Activated B cell treated with CpG ODN at 0.5 μM for 24 hours (primary cell): ENCODE measurements at places on chromosomes 13 and 19. TPM values are rescaled to one million over a fixed set of nuclear protein-coding genes. Genes with fewer than 3 reads are reported as not detected.
A peak's percentile ranks its signal among the peaks of the same experiment; 100 is the strongest.

The LIG1 gene
- 41.8 and 42.9 TPM in 2 replicates for total RNA-seq

The LSR gene
- 16.4 and 18.0 TPM in 2 replicates for total RNA-seq

The ZNF541 gene
- not detected in 2 replicates for total RNA-seq

The EEF1AKMT1 gene
- total RNA-seq: 3.9 and 7.4 TPM in 2 replicates

The CFAP97D2 gene
- total RNA-seq: not detected in 2 replicates

The SNRNP70 gene
- total RNA-seq: 268 and 298 TPM in 2 replicates

The OR7C1 gene
- not detected in 2 replicates for total RNA-seq

The MUC16 gene
- 0.15 and 0.16 TPM in 2 replicates for total RNA-seq

- H3K4me1 ChIP-seq: peaks cover 25% of the 10 kb centered on the region
- H3K4me3 ChIP-seq: peak overlapping the region; percentile 28
- H3K36me3 ChIP-seq: peaks cover 37% of the 10 kb centered on the region
- H3K27ac ChIP-seq: no peak overlapping the region
These were observed 2.0 kb downstream of the GGN start for GRCh38 chr19:38385804-38386257.

- peaks cover 30% of the 10 kb centered on the region for H3K4me1 ChIP-seq
- DNase-seq: no peak
- H3K27ac ChIP-seq: peak overlapping the region; percentile 81
- H3K4me3 ChIP-seq: peak overlapping the region; percentile 29
- H3K36me3 ChIP-seq: peaks cover 51% of the 10 kb centered on the region
These were observed 20.4 kb upstream of the CPB2 start for GRCh38 chr13:46124967-46125933.

DNA sequence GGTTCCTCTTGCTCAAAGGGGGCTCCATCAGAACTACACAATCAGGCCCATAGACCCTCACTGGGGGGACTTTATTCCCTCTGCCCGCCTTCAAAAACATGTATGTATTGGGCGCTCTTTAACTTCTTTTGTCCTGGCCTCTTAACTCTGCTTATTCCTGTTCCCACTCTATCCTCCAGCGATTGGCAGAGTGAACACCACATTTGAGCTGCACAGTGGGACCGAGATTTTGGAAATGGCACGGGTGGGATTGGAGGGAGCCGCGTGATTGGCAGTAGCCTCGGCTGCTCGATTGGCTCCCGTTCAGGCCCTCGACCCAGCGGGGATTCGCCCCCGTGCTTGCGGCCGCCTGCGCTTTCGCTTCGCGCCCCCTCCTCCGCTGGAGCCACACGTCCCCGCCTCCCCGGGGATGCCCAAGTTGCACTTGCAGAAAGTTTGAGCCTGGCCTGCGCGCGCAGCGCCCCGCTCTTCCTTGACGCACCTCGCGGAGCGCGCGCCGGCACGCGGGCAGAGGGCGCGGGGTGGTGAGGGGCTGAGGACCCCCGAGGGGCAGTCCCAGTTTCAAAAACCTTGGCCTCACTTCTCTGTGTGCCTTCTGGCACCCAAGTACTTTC is at the start of gene ZIC5:
Gene ZIC5 (minus strand): TSS at position 192 of the 614 bp plus-strand sequence. CDS start 164 bp downstream, at position 28.
- peaks cover 19% of the 10 kb centered on the region for H3K4me1 ChIP-seq
- peaks cover 5% of the 10 kb centered on the region for H3K36me3 ChIP-seq
- DNase-seq: no peak

DNA sequence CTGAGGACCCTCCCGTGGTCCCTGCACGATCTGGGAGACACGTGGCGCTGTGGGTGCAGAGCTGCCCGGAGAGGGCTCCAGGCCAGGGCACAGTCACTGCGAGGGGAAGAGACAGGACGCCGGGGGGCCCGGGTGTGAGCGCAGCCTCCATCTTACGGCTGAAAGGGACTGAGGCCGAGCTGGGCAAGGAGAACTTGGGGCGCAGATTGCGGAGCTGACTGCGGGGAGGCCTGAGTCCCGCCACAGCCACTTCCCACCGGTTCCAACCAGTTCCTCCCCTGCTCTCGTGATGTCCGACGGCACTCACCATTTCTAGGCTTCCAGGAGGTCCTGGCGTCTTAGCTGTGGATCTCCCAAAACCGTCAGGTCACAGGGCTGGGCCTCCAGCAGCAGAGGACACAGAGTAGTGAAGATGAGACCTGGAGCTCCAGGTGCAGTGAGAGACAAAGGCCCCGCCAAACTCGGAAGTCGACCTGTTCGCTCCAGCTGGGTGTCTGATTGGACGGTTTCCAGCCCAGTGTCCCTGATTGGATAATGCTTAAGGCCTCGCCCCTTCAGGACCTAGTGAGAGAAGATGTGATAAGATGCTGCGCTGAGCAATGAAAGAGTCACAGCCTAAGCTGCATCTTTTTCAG is 4.8 kb upstream of the ZNF253 start:
- H3K36me3 ChIP-seq: peaks cover 21% of the 10 kb centered on the region
- H3K27me3 ChIP-seq: no peaks in the 10 kb centered on the region
- peaks cover 31% of the 10 kb centered on the region for H3K4me1 ChIP-seq
- peak; percentile 30 for DNase-seq

DNA sequence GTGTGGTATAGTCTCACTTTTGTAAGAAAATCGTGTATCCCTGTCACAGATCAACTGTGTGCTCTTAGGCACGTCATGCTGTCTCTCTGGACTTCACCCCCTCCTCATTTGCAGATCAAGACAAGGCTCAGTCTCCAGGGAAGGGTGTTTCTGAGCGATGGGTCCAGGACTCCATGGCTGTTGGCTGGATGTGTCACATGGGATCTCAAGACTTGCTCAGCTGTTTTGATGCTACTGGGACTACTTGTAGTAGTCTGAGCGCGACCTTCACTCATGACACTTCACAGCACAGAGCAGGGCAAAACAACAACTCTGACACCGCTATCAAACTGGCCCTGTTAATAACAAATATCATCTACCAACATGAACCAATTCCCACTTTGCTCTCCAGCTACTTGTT is 36.2 kb downstream of the SMAD9 start:
- no peaks in the 10 kb centered on the region for H3K36me3 ChIP-seq
- H3K27me3 ChIP-seq: peaks cover 27% of the 10 kb centered on the region
- H3K4me3 ChIP-seq: no peak overlapping the region
- DNase-seq: no peak

GRCh38 chr13:48275507-48275906 is 28.0 kb upstream of the RB1 start:
- H3K27ac ChIP-seq: no peak overlapping the region
- H3K4me3 ChIP-seq: no peak overlapping the region
- H3K36me3 ChIP-seq: no peaks in the 10 kb centered on the region
- no peaks in the 10 kb centered on the region for H3K27me3 ChIP-seq

GRCh38 chr13:108742701-108743451 is 113.5 kb downstream of the MYO16 start:
- H3K4me3 ChIP-seq: no peak overlapping the region
- DNase-seq: no peak
- H3K27me3 ChIP-seq: no peaks in the 10 kb centered on the region
- no peaks in the 10 kb centered on the region for H3K4me1 ChIP-seq

DNA sequence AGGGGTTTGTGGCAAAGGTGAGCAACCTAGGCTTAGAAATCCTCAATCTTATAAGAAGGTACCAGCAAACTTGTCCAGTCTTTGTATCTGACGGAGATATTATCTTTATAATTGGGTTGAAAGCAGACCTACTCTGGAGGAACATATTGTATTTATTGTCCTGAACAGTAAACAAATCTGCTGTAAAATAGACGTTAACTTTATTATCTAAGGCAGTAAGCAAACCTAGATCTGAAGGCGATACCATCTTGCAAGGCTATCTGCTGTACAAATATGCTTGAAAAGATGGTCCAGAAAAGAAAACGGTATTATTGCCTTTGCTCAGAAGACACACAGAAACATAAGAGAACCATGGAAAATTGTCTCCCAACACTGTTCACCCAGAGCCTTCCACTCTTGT is 3.8 kb upstream of the KLK2 start:
- peaks cover 27% of the 10 kb centered on the region for H3K27me3 ChIP-seq
- no peak overlapping the region for H3K4me3 ChIP-seq
- no peaks in the 10 kb centered on the region for H3K4me1 ChIP-seq
- no peaks in the 10 kb centered on the region for H3K36me3 ChIP-seq
- DNase-seq: no peak

GRCh38 chr13:96780105-96780504 is 214.2 kb downstream of the OXGR1 start:
- no peaks in the 10 kb centered on the region for H3K27me3 ChIP-seq
- H3K27ac ChIP-seq: no peak overlapping the region
- no peaks in the 10 kb centered on the region for H3K36me3 ChIP-seq
- no peak overlapping the region for H3K4me3 ChIP-seq

GRCh38 chr13:73248711-73249580 is 190.1 kb downstream of the KLF5 start:
- H3K4me3 ChIP-seq: no peak overlapping the region
- H3K27ac ChIP-seq: no peak overlapping the region
- H3K36me3 ChIP-seq: no peaks in the 10 kb centered on the region

GRCh38 chr19:44574186-44574950 is 39.0 kb upstream of the IGSF23 start:
- no peak overlapping the region for H3K4me3 ChIP-seq
- no peak for DNase-seq
- H3K27ac ChIP-seq: no peak overlapping the region
- no peaks in the 10 kb centered on the region for H3K4me1 ChIP-seq
- peaks cover 7% of the 10 kb centered on the region for H3K27me3 ChIP-seq

GRCh38 chr13:22880741-22881720 is 299.7 kb upstream of the SGCG start:
- DNase-seq: no peak
- peaks cover 3% of the 10 kb centered on the region for H3K4me1 ChIP-seq
- H3K27me3 ChIP-seq: no peaks in the 10 kb centered on the region
- no peaks in the 10 kb centered on the region for H3K36me3 ChIP-seq
- H3K4me3 ChIP-seq: no peak overlapping the region

GRCh38 chr19:38425222-38425809 is 703 bp downstream of the RASGRP4 start:
- no peak for DNase-seq
- H3K27ac ChIP-seq: no peak overlapping the region
- H3K27me3 ChIP-seq: no peaks in the 10 kb centered on the region
- H3K4me3 ChIP-seq: peak overlapping the region; percentile 74

GRCh38 chr13:39672378-39673132 is 17.1 kb downstream of the COG6 start:
- H3K27me3 ChIP-seq: no peaks in the 10 kb centered on the region
- H3K4me3 ChIP-seq: no peak overlapping the region
- H3K4me1 ChIP-seq: no peaks in the 10 kb centered on the region
- H3K36me3 ChIP-seq: peaks cover 18% of the 10 kb centered on the region
- no peak overlapping the region for H3K27ac ChIP-seq
- DNase-seq: no peak

GRCh38 chr19:2663920-2664571 is 38.4 kb downstream of the GNG7 start:
- H3K27ac ChIP-seq: peak overlapping the region; percentile 94
- peak; percentile 74 for DNase-seq
- H3K4me1 ChIP-seq: peaks cover 57% of the 10 kb centered on the region

DNA sequence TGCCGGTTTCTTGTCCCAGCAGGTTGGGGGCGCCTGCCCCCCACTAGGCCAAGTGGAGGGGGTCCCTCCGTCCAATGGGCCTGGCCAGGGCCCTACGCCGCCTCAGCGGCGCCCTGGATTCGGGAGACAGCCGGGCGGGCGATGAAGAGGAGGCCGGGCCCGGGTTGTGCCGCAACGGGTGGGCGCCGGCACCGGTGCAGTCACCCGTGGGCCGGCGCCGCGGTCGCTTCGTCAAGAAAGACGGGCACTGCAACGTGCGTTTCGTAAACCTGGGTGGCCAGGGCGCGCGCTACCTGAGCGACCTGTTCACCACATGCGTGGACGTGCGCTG is 6.2 kb downstream of the KCNJ14 start:
- no peaks in the 10 kb centered on the region for H3K27me3 ChIP-seq
- no peak overlapping the region for H3K4me3 ChIP-seq
- DNase-seq: no peak
- H3K27ac ChIP-seq: no peak overlapping the region
- H3K4me1 ChIP-seq: peaks cover 2% of the 10 kb centered on the region

DNA sequence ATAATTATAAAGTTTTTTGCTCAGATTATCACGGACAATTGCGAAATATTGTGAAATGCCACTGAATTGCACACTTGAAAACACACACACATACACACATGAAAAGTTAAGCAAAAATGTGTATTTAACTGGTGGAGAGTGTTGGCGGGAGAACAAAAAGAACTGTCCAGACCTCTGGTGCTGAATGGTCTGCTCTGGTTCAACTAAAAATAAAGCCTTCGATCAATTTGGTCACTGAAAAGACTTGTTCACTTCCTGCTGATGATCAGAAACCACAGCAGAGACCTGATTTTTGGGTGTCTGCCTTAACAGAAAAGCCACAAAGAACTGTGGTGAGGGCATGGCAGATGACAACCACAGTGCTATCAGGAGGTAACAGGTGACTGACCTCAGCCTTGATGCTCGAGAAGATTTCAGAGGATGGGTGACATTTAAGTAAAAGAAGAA is 4.0 kb upstream of the IGFL1 start:
- no peak overlapping the region for H3K4me3 ChIP-seq
- H3K27ac ChIP-seq: no peak overlapping the region
- H3K4me1 ChIP-seq: no peaks in the 10 kb centered on the region

DNA sequence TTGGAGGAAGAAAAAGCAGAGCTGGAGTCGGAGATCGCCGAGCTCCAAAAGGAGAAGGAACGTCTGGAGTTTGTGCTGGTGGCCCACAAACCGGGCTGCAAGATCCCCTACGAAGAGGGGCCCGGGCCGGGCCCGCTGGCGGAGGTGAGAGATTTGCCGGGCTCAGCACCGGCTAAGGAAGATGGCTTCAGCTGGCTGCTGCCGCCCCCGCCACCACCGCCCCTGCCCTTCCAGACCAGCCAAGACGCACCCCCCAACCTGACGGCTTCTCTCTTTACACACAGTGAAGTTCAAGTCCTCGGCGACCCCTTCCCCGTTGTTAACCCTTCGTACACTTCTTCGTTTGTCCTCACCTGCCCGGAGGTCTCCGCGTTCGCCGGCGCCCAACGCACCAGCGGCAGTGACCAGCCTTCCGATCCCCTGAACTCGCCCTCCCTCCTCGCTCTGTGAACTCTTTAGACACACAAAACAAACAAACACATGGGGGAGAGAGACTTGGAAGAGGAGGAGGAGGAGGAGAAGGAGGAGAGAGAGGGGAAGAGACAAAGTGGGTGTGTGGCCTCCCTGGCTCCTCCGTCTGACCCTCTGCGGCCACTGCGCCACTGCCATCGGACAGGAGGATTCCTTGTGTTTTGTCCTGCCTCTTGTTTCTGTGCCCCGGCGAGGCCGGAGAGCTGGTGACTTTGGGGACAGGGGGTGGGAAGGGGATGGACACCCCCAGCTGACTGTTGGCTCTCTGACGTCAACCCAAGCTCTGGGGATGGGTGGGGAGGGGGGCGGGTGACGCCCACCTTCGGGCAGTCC is 5.0 kb downstream of the FOSB start:
- peaks cover 56% of the 10 kb centered on the region for H3K4me1 ChIP-seq
- peak overlapping the region; percentile 13 for H3K27ac ChIP-seq
- DNase-seq: no peak

GRCh38 chr19:15991602-15992001 is 42.8 kb downstream of the OR10H4 start:
- DNase-seq: no peak
- H3K27ac ChIP-seq: no peak overlapping the region
- H3K4me1 ChIP-seq: peaks cover 2% of the 10 kb centered on the region

DNA sequence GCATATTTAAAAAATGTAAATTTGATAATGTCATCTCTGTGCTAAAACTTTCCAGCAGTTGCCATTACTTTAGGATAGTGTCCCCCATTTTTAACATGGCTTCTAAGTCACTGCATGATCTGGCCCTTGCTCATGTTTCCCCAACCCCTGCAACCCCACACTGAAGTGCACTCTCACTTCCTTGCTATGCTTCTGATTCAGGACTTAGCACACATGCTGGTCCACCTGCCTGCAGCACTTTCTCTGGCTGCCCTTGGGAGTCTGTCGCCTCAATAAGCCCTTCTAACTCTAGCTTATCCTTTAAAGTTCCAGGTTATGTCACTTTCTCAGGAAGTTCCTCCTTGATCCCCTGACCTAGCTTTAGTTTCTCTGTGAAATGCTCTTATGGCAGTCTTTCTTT is 241.0 kb downstream of the POSTN start:
- H3K27ac ChIP-seq: no peak overlapping the region
- H3K4me1 ChIP-seq: no peaks in the 10 kb centered on the region
- no peaks in the 10 kb centered on the region for H3K27me3 ChIP-seq
- H3K36me3 ChIP-seq: no peaks in the 10 kb centered on the region
- H3K4me3 ChIP-seq: no peak overlapping the region
